ENCODE measurements at places on chromosomes 1 and 21.

GRCh38 chr1:11761285-11761684 lies 708 bp upstream of the C1orf167 start:
- DNase-seq: no peak

- DNase-seq: no peak
These were observed 17.0 kb upstream of the ITLN2 start for GRCh38 chr1:160971618-160972056.

DNA sequence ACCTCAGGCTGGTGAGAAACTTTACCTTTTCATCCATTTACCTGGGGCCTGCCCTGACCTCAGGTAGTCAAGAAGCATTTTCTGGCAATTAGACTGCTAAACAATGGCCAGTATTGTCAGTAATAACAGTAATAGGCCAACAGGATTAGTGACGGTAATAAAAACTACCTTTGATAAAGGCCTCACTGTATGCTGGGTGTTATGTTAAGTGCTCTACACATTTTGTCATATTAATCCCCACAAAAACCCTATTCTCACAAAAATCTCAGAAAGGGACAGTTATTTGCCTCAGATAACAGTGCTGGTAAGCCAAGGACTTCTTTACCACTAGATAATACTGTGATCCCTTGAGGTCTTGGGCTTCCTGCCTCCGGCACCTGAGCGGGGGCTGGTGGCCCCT lies 191.4 kb downstream of the FOXD2 start:
- DNase-seq: no peak

GRCh38 chr1:116448785-116449385 lies 75.8 kb downstream of the ATP1A1 start:
- no peak for DNase-seq

GRCh38 chr1:61322008-61322744 lies 239.8 kb downstream of the NFIA start:
- DNase-seq: no peak

DNA sequence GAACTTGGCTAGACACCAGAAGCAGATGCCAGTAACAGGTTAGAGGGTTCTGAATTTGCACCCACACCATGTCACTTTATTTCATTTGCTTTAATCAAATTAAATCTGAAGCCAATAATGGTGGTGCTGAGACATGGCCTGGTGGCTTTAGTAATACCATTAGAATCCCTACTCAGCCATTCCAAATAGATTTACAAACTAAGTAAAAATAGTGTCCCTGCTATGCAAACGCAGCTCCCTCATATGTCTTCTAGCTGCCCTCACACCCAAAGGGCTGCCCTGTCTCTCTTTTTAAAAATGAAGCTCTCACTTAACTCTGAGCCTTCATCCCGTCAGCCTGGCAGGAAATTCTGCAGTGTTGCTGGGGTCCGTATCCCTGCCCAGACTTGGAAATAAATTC lies 21.1 kb downstream of the GLUL start:
- no peak for DNase-seq

DNA sequence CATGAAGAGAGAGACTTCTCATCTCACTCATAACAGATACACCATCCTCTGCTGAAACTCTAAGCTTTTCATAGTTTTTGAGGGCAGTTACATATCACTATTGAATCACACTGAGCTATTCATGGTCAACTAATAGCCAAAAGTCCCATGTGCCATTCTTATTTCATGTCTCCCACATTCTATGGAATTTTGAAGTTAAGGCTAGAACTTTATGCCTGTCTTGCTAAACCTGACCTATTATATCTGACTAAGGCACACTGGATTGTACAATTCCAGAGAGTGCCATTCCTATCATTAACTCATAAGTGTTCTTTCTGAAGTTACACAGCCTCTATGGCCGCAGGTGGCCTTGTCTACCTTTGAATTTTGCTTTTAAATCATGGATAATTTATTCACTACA lies 254.3 kb downstream of the PTPRC start:
- DNase-seq: no peak

DNA sequence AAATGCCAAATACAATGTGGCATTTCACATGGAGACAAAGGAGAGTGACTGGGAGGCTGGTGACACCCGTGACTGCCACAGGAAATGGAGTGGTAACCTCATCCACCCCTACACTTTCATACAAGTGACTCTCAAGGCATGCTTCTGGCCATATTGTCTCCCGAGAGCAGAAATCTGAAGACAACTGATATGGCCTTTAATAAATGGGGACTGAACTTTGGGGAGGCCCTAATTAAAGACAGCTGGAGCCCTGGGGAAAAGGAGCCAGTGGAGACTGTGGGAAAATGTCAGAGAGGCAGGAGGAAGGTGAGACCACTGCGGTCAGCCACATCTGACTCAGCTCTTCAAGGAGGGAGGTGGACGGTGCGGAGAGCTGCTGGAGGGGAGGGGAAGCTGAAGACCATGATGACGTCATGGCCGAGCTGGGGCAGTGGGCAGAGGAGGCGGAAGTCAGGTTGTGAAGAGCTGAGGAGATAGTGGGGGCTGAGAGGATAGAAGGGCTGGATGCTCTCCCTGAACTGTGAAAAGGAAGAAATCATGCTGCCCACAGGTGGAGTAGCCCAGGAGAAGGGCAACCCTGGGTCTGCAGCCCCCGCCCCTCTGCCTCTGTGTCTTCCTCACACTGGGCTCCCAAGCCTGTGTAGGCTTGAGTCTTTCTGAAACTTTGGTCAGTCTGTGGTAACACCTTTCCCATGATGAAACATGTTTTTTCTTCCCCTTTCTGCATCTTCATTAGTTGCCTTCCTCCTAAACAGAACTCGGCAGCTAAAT lies 14.0 kb upstream of the NCF2 start:
- no peak for DNase-seq

GRCh38 chr1:110249256-110249655 lies 39.1 kb downstream of the KCNC4 start:
- DNase-seq: no peak

- no peak for DNase-seq
These were observed 66.7 kb downstream of the HTR6 start for GRCh38 chr1:19731311-19731821.

All from stimulated activated CD4-positive, alpha-beta T cell treated with anti-CD3 and anti-CD28 coated beads, TNF-alpha, amount 100 ng/mL, for 1 hour (primary cell).